ENCODE measurements at places on chromosomes 2 and 18.

GRCh38 chr2:240292619-240293525 is 142.6 kb upstream of the GPC1 start:
- DNase-seq: no peak

DNA sequence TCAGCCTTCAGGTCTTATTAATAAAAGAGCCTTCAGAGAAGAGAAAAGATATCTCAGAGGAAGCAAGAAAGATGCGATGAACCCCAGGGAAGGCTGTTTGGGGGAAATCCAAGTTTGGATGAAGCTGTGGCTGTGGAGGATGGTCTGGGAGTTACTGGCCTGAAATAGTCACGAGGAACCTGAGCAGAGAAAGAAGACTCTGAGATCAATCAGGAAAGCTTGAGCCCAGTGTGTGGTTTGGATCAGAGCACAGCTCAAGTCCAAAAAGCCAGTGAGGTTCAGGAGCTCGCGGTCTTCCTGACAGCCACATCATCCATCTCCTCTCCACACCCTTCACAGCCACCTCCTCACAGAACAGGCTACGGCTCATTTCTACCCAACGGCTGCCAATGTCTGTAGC is 87.4 kb upstream of the SERPINE2 start:
- DNase-seq: no peak

DNA sequence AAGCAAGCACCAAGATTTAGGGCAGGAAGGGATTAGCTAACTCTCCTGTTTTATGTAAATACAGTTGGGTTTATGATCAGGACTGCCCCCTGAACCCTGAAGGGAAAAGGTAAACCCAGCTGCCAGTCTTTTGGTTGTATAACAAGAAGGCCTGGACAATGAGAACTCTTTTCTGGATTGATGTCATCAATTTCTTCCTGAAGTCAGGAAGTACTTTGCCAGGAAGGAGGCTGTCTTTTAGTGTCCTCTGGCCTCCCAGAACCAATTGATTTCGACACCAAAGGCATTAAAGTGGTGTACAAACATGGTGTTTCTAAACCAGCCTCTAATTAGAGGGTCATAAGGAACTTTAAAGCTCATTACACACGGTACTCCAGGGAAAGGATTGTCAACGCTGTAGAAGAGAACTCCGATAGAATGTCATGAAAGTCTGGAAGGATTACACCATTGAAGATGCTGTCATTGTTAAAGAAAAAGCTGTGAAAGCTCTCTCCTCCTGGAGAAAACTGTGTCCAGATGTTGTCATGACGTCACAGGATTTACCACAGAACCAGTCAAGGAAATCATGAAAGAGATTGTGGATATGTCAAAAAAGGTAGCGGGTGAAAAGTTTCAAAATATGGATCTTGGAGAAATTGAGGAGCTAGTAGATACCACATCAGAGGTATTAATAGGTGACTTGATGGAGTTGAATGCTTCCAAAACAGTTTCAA is 78.8 kb downstream of the ANKRD12 start:
- DNase-seq: no peak

DNA sequence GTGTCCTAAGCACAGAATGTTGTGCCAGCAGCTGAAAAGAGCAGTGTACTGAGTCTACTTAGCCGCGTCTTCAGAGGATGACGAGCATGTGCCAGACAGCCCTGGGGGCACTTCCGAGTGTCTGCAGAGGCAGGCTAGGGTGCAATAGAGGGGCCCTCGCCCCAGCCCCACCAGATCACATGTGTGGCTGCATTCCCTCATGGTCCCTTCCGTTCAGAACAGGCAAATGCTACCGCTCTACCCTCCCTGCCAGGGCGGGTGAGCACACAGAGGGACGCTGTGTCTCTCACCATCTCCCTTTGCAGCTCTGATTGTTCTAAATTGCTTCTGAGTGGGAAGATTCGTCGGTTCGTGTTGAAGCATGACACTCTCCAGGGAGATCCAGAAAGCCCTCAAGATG is 212.2 kb upstream of the RAB12 start:
- DNase-seq: no peak

DNA sequence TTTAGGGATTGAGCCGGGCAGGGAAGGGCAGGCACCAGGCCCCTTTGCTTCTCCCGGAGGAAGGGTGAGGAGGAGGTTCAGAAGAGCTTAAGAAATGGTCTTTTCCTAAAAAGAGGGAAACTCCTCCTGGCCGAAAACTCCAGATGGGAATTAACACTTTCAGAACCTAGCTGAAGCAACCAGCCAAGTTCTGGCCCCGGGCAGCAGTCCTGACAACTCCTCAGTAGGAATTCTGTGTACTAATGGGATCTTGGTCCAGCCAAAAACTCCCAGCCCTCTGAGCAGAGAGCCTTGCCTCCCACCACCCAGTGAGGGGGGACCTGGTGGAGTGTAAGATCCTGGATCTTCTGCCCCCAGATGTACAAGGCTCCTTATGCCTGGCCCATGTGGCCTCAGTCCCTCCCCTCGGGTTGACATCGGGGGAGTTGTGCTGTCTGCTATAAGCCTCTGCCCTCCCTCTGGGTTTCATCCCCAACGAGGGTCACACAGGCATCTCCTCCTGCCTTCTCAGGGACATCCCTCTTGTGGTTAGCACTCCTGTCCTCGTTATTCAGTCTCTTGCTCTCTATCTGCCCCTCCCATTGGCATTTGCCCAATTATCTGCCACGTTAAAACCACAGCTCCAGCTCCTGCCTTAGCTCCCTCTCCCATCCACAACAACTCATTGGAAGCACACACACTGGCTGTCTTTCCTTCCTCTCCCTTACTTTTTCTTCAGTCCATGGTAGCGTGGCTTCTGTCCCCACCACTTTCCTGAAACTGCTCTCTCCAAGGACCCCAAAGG is 184.6 kb downstream of the CYP26B1 start:
- DNase-seq: no peak

GRCh38 chr2:69615078-69615625 is 28.4 kb downstream of the AAK1 start:
- no peak for DNase-seq

GRCh38 chr2:44679990-44680389 is 261.5 kb upstream of the SIX3 start:
- DNase-seq: no peak

- DNase-seq: no peak
Observed at GRCh38 chr2:144512891-144513351, 7.0 kb downstream of the ZEB2 start.

- DNase-seq: no peak
Observed at GRCh38 chr2:19109518-19109917, 248.9 kb downstream of the OSR1 start.

GRCh38 chr2:145411493-145411892 is 891.6 kb upstream of the ZEB2 start:
- DNase-seq: peak; percentile 30

- DNase-seq: no peak
Observed at GRCh38 chr18:57022716-57023115, 124.2 kb upstream of the BOD1L2 start.

- DNase-seq: no peak
Observed at GRCh38 chr2:11568436-11568835, 34.6 kb downstream of the GREB1 start.

GRCh38 chr18:9348766-9349165 is 14.2 kb downstream of the TWSG1 start:
- no peak for DNase-seq

DNA sequence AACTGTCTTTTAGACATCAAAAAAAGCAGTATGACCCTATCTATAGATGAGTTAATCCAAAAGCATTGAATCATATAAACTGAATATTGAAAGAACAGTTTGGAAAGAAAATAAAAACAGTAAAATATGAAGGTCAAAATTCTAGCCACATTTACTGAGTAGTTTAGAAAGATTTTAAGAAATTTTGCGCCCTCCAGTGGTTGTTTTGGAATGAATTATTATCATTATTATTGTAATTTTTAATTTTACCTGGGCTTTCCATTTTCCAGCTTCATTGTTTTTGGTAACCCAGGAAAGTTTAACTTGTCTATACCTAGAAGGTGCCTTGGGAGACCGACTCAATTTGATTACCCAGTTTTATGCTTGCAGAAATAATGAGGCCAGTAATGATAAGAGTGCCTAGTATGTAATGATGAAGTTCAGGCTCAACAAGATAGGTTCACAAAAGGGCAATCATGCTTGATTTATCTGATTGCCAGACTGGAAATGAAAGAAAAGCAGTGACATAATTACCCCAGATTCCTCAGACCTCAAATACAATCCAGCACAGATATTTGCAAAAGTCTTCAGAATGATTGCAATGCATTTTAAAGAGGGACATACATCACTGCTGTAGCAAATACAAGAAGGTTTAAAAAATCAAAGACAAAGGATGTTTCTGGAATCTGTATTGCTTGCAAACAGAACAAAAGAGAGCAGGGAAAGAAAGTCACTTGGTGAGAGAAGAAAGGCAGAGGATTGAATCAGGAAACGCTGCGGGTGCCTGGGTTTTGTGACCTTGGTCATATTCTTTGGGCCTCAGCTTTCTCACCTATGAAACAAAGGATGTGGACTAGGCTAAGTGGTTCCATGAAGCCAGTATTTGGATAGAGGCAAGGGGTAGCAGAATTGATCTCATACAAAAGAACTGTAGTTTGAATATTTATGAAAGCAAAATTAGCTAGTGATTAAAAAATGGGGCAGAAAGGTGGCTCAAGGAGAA is 153.8 kb downstream of the MAP2 start:
- DNase-seq: no peak

- no peak for DNase-seq
Observed at GRCh38 chr2:151906633-151906998, 78.4 kb upstream of the ARL5A start.

DNA sequence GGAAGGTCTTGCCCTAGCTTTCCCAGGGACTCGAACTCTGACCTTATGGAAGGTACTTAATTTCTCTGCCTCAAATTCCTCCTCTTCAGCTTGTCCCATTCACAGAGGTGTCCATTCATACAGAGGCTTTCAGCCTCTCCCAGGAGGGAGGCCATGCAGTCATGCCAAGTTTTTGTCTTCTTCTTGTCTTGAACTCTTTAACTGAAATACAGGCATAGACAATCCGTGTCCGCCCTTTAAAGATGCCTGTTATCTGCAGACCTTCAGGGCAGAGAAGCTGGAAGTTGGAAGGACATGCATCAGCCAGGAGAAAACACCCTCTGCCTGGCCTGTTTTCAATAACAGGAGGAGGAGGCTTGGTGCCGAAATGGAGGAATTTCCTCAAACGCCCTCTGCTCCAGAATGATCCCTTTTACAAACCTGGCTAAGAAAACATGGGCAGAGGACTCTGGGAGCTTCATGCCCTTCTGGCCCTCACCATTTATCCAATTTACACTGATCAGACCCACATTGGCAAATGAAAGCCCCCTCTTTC is 308.3 kb downstream of the MYCN start:
- no peak for DNase-seq

DNA sequence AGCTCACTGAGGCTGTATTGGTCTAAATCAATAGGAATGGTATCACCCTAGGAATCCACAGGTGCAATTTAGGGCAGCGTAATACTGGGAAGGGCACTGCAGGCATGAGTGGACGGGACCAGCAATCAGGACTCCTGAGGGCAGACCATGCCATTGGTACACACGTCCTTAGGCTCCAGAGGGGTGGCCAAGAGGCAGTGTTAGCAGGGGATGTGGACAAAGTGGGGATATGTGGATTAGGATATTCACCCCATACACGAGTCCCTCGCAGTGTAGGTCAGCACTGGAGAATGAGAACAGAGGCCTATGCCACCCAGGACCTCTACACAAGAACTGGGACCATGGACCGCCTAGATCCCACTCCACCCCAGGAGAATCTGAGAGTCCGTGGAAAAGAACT is 389.8 kb downstream of the BCL11A start:
- DNase-seq: no peak

GRCh38 chr2:34447097-34447496 is 848.0 kb upstream of the FAM98A start:
- no peak for DNase-seq

- DNase-seq: no peak
Observed at GRCh38 chr2:56299171-56299691, 115.4 kb downstream of the CCDC85A start.

DNA sequence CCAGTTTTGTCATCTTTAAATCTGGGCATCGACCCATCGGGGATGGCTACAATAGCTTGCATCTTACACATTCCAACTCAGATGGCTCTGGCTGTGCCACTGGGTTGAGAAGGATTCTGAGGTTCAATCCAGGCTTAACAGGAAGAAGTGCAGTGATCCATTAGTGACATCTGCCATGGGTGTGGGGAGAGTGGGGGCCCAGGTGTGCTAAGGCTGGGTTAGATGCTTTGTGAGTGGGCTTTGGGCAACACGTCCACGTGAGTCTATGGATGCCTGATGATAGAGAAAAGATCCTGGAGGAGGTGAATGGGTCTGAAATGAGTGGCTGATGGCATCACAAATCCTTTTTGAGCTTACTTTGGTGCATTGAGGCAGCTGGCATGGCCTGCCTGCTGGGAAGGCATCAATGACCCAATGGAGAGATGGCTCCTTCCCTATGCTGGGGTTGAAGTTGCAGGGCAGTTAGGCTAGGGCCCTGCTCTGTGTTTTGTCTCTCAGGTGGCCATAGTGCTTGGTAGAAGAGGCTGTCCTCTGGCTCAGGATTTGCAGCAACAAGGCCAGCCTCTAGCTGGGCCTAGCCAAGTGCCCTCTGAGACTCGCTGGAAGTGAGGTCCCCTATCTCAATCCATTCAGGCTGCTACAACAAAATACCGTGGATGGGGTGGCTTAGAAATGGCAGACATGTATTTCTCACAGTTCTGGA is 56.7 kb downstream of the HS1BP3 start:
- DNase-seq: no peak

GRCh38 chr2:217412277-217412676 is 552.4 kb upstream of the TNP1 start:
- DNase-seq: no peak

- peak; percentile 71 for DNase-seq
Observed at GRCh38 chr2:98664323-98664722, 55.9 kb downstream of the UNC50 start.

DNA sequence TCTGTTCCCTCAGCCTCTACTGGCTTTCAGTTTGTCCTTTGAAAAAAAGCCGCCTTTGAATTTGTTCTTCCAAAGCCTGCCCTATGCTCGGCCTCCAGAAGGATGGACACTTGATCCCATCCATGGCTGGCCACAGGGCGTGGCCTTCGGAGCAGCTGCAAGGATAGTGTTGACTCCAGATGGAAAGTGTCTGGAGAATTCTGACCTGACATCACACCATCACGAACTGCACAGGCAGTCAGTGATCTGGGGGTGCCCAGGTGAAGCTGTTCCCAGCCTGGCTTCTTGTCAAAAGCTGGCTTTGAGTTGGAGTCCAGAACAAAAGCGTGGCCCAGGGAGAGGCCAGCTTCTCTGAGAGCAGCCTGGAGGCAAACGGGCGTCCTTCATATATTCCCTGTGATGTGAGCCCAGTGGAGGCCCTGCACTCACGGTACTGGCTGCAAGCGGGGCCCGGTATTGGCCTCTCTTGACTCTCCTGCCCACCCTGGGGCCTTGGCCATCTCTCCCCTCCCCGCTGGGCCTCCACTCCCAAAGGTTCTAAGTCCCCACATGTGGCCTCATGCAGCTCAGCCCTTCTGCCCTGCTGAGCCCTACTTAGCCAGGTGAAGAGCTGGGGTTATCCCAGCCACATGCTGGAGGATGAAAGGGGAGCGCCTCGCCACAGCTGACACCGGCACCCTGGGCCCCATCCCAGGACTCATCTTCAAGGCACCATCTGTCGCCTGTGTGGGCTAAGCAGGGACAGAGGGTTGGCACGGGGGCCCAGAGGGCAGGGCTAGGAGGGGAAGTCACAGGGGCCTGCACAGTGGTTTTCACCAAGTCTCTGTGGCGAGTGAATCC is 20.4 kb upstream of the ATOH8 start:
- DNase-seq: no peak

- peak; percentile 67 for DNase-seq
Observed at GRCh38 chr2:65186872-65187851, 40.5 kb upstream of the ACTR2 start.

Data from CD4-positive, alpha-beta T cell treated with Interleukin-10 for 1 hour (primary cell).